ENCODE measurements at places on chromosomes 7 and 10. TPM values are rescaled to one million over a fixed set of nuclear protein-coding genes. Genes with fewer than 3 reads are reported as not detected.

CFAP70 gene
- 1.7 TPM for total RNA-seq

FOXI2 gene
- total RNA-seq, result not detected

TBX20 gene
- 193 TPM for total RNA-seq

ODAD2 gene
- total RNA-seq, result 0.42 TPM

DGKI gene
- total RNA-seq, result 0.47 TPM

TEX36 gene
- not detected for total RNA-seq

OR2A7 gene
- total RNA-seq, result 0.55 TPM

SHTN1 gene
- 5.0 TPM for total RNA-seq

GOLGA7B gene
- not detected for total RNA-seq

CCDC3 gene
- 2.4 TPM for total RNA-seq

OPALIN gene
- not detected for total RNA-seq

LLCFC1 gene
- not detected for total RNA-seq

TAS2R3 gene
- 0.47 TPM for total RNA-seq

DYNC1I1 gene
- 39.0 TPM for total RNA-seq

PIK3AP1 gene
- 7.5 TPM for total RNA-seq

MRLN gene
- not detected for total RNA-seq

UBE2D4 gene
- total RNA-seq, result 42.0 TPM

XRCC2 gene
- 0.67 TPM for total RNA-seq
